ENCODE measurements at places on chromosomes 5 and 9. TPM values are rescaled to one million over a fixed set of nuclear protein-coding genes. Genes with fewer than 3 reads are reported as not detected.

Gene SYNPO
- total RNA-seq = 14.8 TPM

Gene NCS1
- 85.4 TPM for total RNA-seq

DNA sequence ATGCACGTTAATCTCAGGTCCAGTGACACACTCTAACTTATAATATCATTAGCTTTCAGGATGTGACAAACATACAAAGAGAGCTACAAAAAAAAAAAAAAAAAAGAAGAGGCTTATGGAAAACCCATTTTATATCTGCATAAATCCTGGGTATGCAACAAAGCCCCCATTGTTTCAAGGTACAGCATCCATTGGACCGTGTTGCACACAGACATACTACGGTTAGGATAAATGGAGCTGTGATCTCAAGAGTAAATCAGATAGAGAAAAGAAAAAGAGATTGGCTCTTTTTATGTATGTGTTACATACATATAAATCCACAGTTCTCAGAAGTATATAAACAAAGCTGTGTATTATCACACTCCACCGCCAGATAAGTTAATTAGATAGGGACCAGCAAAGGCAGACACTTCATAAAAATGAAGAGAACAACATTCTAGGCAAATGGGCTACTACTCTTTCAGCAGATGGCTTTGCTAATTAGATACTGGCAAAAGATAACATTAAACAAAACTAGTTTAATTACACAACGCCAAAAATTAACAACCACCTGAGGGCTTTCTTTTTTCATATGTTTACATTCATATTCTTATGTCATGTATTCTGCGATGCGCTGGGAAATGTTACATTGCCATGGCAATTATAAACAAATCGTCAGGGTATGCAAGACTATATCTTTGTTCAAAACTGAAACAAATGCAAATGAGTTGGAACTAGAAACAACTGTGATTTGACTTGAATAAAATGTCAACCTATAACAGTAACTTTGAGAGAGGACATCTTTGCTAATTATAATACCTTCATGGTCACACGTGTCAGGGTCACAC is 304.2 kb downstream of the SEMA5A start:
- no peak for DNase-seq

- no peak for DNase-seq
Observed at GRCh38 chr5:74576941-74577456, 63.5 kb downstream of the ENC1 start.
